ENCODE measurements at places on chromosomes 5 and 9. TPM values are rescaled to one million over a fixed set of nuclear protein-coding genes. Genes with fewer than 3 reads are reported as not detected.

Gene SPATA31D4
- not detected for total RNA-seq

- H3K27me3 ChIP-seq = no peaks in the 10 kb centered on the region
- DNase-seq = no peak
- H3K27ac ChIP-seq = no peak overlapping the region
- no peak overlapping the region for H3K4me3 ChIP-seq
These were observed 331.5 kb upstream of the ZNF462 start for GRCh38 chr9:106531491-106531890.

GRCh38 chr9:130323051-130323745, 57.6 kb downstream of the HMCN2 start:
- H3K27ac ChIP-seq = no peak overlapping the region
- no peaks in the 10 kb centered on the region for H3K27me3 ChIP-seq
- no peak for DNase-seq

DNA sequence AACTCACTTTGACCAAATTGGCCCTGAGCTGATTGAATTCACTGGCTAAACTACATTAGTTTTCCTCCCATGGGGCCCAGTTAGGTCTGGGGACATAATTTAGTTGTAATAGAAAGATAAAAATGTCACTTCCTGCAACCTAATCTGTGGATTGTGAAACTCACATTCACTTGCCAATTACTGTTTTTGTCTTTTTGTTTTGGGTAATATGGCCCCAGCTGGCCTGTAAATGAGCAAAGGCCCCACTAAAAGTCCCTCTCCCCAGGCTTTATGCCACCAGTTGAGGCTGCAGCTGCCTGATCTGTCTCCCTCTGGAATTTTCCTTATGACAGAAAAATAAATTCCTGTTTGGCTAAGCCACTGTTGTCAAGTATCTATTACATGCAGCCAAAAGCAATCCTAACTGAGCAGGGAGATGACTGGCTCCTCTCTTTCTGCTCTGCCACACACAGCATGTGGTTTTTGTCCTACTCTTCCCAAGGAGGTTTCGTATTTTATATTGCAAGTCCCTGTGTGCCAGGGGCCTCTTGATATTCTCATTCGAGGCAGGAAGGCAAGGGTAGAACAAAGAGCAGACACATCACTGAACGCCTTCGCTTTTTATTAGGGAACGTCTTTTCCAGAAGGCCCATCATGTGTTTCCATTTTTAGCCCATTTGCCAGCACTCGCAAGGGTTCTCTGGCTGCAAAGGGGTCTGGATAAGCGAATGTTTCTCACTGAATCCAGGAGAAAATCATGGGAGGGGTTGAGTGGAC, 24.1 kb upstream of the SLC25A48 start:
- H3K27me3 ChIP-seq = no peaks in the 10 kb centered on the region
- no peaks in the 10 kb centered on the region for H3K36me3 ChIP-seq
- no peaks in the 10 kb centered on the region for H3K4me1 ChIP-seq
- no peak for DNase-seq
- no peak overlapping the region for H3K27ac ChIP-seq
- H3K4me3 ChIP-seq = no peak overlapping the region

DNA sequence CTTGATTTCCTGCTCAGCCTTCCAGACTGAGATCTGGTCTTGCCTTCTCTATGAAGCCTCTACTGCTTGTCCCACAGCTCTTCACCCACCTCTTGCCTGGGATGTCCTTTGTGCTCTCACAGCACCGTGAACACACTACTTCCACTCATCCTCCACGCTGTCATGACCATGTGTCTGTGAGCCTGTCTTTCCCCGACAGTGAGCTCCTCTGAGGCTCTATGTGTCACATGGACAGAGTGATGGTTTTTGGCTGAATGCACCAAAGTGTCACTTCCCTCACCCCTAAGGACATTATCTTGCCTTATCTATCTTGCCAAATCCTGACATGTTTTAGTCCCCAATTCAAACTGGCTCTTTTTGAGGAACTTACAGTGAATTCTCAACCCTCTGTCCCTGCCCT, 11.3 kb downstream of the PHYKPL start:
- peaks cover 20% of the 10 kb centered on the region for H3K36me3 ChIP-seq
- H3K27ac ChIP-seq = no peak overlapping the region
- DNase-seq = no peak

Gene CFAP90
- not detected for total RNA-seq

DNA sequence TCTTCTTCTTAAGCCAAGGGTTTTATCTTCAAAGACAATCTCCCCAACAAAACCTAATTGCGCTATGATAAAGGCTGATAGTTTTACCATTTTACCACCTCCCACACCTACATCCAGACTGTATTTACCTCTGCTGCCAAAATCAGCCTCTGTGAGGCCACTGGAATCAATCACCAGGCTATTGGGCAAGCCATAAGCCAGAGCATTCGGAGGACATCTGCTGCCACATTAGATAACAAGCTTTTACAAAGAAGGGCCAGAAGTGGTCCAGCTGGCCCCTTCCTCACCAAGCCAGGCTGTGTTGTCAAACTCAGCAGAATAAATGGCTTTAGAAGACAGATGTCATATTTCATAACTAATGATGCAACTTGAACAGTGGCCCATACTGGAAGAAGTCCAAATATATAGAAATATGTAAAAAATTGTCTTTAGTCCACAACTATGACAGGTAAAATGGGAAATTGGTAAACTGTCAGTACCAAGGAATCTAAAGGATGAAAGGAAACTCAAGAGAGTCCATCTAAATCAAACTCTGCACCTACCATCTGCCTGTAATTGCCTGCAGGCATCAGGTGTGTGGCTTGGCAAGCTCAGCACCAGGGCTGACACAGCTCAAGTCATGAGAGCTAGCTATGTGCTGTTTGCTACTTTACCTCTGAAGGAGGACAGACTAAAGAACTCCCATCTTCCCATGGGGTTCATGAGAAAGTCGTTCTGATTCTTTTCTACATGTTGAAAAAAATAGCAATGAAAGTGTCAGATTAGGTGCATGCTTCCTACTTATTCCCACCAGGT, 16.1 kb downstream of the SLC45A2 start:
- DNase-seq = no peak
- no peak overlapping the region for H3K27ac ChIP-seq
- H3K36me3 ChIP-seq = no peaks in the 10 kb centered on the region
- no peaks in the 10 kb centered on the region for H3K27me3 ChIP-seq

DNA sequence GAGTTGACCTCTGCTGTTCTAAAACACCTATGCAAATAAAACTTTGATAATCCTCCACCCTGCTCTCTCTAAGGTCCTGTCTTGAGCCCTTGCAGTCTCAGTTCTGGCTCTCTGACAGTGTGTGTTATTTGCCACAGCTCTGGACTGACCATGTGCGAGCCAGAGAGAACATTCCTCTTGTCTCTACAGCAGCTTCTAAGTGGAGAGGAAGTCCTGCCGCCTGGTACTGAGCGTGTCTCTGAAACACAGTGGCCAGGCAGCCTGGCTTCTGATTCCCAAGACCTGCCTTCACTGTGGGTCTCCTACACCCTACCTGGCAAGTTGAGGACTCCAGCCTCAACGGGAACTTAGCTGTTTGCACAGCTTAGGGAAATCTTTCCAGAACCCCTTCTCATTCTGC, 61.6 kb downstream of the ENTREP1 start:
- H3K27me3 ChIP-seq = no peaks in the 10 kb centered on the region
- H3K4me1 ChIP-seq = no peaks in the 10 kb centered on the region
- no peak for DNase-seq

- H3K27ac ChIP-seq = no peak overlapping the region
- H3K27me3 ChIP-seq = no peaks in the 10 kb centered on the region
- no peaks in the 10 kb centered on the region for H3K4me1 ChIP-seq
- no peak for DNase-seq
- no peaks in the 10 kb centered on the region for H3K36me3 ChIP-seq
These were observed 5.5 kb upstream of the RNU6ATAC start for GRCh38 chr9:134169724-134170401.

Gene TLR4
- total RNA-seq = 0.51 TPM

Gene F2RL2
- 0.15 TPM for total RNA-seq
